ENCODE measurements at places on chromosomes 6 and 20. TPM values are rescaled to one million over a fixed set of nuclear protein-coding genes. Genes with fewer than 3 reads are reported as not detected.

TNFRSF6B gene
- total RNA-seq: not detected

- DNase-seq: no peak
Observed at GRCh38 chr6:161727083-161727833, 453.4 kb upstream of the AGPAT4 start.

DNA sequence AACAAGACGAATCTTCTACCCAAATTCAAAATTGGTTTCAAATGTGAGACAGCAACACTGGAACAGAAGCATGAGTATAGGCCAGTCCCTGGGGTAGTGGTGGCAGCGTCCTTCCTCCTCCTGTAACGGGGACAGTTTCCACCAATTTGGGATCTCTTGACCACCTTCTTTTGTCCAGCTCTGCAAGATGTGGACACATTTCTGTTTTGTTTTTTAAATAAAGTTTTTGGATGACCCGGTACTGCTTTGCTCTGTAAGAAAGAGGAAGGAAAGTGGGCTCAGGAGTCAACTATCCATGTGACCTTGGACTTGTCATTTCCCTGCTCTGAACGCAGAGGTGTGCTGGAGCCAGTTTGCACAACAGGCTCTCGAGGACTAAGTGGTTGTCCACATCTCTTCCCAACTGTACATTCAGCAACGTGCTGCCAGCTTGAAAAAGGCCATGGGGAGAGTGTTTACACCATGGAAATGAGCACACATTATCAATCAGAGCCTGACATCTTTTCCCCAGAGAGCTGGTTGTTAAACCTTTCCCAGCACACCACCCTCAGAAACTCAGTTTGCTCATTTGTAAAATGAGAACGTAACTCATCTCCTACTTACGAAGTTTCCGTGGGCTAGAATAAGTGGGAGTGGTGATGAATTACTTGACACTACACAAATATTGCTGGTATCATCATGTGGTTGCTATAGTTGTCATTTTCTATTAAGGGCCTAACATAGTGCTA is 66.5 kb downstream of the ADTRP start:
- no peak for DNase-seq

EPB41L1 gene
- 2.6 TPM for total RNA-seq

DNA sequence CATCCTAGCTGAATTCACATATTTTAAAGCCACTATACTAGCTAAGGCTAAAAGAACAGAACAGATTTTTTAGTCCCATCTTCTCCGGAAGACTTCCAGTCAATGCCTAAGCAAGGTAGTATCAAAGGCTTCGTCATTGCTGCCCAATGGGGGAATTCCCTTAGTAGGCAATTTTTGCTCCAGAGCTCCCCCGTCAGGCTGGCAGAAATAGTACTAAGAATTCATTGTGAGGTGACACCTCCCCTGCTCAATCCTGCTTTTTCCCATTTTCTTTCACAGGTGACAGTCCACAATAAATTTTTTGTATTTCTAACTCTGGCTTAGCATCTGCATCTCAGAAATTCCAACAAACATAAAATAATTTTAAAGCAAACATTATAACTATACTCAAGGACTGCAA is 52.8 kb upstream of the SRSF6 start:
- DNase-seq: peak; percentile 44

GRCh38 chr6:145480024-145480423 is 255.3 kb downstream of the EPM2A start:
- DNase-seq: no peak
